ENCODE measurements at places on chromosomes 12 and 14. TPM values are rescaled to one million over a fixed set of nuclear protein-coding genes. Genes with fewer than 3 reads are reported as not detected.

Gene ESRRB
- not detected for total RNA-seq

Gene BDKRB1
- not detected for total RNA-seq

Gene SPIC
- not detected for total RNA-seq

Gene POMT2
- total RNA-seq, result 31.4 TPM

Gene MYH6
- total RNA-seq, result not detected

Gene ANKRD33
- total RNA-seq, result not detected

Gene GALNT8
- 0.52 TPM for total RNA-seq

Gene PARP11
- 15.3 TPM for total RNA-seq

Data from OCI-LY7 (cell line).